ENCODE measurements at places on chromosomes 11 and 22.

DNA sequence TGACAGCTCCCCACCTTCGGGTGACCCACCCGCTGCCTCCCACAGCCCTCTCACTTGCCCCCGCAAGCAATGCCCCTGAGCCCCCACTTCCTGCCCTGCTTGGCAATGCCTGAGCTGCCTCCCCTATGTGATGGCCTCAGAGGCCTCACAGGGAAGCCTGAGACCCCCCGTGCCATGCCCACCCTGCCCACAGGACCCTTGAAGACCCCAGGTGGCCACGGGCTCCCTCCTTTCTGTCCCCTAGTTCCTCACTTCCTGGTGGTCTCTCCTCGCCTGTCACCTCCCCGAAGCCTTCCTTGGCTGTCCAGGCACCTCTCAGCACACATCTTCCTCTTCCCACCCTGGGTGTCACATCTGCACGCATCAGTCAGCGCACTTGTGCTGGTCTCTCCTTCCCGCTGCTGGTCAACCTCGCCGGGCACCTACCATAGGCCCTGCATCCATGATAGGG is 90.5 kb downstream of the BRD1 start:
- no peak for DNase-seq

DNA sequence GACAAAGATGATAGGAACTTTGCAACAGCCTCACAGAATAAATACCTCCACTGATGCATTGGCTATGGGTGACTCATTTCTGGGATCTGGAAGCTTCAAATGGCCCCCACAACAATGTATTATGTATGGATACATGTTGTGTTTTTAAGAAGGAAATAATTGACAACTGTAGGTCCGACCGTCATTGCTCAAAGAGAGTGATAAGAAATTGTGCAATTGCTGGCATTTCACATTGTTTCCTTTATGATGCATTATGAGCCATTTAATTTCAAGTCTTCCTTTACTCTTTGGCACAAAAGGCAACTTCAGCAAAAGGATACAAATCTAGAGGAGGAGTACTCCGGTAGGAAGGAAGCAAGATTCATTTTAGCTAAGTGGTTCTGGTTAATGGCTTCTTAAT is 2.0 kb downstream of the ANO3 start:
- DNase-seq = no peak

- DNase-seq = no peak
Measured at GRCh38 chr11:130964058-130964792, 47.9 kb upstream of the SNX19 start.

DNA sequence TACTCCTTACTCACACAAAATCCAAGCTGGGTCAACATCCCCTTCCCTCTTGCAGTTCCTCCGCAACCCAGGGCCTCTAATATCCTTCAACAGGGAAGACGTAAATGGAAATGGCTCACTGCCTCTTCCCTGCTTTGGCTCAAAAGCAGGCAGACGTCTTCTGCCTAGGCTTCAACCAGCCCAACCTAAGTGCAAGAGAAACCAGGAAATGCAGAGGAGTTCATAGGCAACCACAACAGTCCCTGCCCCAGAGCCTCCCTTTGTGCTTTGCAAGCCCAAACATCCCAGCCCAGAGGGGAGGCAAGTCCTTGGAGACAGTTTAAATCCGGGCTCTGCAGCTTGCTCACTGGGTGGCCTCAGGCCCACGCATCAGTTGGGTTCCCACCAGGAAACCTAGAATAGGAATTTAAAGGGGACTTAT is 33.3 kb downstream of the CD6 start:
- DNase-seq = no peak

Data from esophagus squamous epithelium (tissue), 5 donors.